ENCODE measurements at places on chromosomes 5 and 9.

GRCh38 chr5:166992874-166993722 lies 1298.3 kb upstream of the WWC1 start:
- DNase-seq: no peak

GRCh38 chr9:5453004-5453403 lies 2.7 kb downstream of the CD274 start:
- no peak for DNase-seq

- no peak for DNase-seq
Observed at GRCh38 chr9:36328798-36329411, 70.7 kb upstream of the GNE start.

GRCh38 chr5:167920589-167920988 lies 370.9 kb upstream of the WWC1 start:
- no peak for DNase-seq

DNA sequence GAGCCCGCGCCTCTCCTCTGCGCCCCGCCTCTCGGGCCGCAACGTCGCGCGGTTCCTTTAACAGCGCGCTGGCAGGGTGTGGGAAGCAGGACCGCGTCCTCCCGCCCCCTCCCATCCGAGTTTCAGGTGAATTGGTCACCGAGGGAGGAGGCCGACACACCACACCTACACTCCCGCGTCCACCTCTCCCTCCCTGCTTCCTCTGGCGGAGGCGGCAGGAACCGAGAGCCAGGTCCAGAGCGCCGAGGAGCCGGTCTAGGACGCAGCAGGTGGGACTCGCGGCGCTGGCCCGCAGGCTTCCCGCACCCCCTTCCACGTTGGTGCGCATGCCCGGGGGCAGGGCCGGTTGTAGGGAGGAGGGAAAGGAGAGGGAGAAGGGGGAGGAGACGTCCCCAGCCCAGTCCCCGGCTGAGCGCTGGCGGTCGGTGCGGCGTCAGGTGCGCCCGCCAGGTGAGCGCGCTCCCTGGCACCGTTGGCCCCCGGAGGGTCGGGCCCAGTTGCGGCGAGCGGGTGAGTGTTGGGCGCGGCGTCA lies at the start of gene OCLN:
TSS of gene OCLN (plus strand) at position 400 of the 532 bp plus-strand sequence. CDS start 11,455 bp downstream, outside the sequence.
- DNase-seq: no peak

- no peak for DNase-seq
Observed at GRCh38 chr5:175479125-175479881, 943 bp downstream of the SFXN1 start.

GRCh38 chr5:54553659-54554207 lies 36.2 kb downstream of the SNX18 start:
- DNase-seq: no peak

DNA sequence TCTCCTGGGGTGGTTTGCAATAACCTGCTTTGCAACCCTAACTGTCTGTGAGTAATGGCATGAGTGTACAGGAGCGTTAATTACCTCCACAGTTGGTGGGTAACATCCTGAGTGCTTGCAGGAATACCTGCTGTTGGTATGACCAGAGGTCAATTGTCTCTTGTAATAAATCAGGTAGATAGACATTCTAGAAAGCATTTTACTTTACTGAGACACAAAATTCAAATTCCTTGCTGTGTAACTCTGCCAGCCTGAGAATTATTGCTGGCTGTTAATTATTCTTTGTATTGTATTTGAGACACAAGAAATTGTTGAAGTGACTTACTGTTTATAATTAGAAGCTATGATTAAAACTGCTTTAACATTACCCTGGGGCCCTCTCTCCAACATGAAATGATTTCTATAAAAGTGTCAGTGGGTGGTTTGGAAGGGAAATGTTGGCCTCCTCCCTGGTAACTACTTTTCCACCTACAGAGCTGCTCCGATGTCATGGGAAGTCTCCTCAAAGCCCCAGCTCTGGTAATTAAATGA lies 150.8 kb upstream of the ADCY2 start:
- DNase-seq: no peak

GRCh38 chr5:73615085-73615484 lies 10.9 kb upstream of the ARHGEF28 start:
- DNase-seq: no peak

DNA sequence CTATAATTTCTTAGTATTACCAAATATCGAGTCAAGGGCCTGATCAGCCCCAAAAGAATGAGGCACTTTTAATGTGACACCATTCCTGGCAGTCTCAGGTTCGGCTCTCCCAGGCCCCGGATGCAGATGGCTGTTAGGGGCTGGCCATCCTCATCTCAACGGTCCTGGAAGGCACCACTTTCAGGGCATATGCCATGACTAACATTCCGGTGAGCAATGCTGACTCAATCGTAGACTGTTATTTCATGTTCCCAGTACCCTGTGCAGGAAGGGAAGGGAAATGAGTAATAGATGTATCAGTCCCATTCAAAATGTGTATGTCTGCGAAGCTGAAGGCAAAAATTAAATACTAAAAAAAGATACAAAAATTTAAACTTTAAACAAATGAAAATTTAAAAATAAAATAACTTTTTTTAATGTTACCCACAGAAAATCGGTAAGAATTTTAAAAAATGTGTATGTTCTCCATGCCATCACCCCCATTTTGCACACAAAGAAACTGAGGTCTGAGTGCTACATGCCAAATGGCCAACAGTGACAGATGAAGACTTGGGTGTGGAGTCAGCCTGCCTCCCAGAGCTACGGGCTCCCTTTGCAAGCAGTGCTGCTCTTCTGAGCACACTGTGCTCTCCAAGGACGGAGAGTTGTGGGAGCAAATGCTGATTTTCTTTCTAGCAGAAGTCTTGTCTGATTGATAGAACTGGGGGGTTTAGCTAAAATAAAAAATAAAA lies 79.0 kb downstream of the GLDC start:
- DNase-seq: peak; percentile 14

- DNase-seq: no peak
Observed at GRCh38 chr5:132101385-132101880, 27.8 kb downstream of the CSF2 start.

DNA sequence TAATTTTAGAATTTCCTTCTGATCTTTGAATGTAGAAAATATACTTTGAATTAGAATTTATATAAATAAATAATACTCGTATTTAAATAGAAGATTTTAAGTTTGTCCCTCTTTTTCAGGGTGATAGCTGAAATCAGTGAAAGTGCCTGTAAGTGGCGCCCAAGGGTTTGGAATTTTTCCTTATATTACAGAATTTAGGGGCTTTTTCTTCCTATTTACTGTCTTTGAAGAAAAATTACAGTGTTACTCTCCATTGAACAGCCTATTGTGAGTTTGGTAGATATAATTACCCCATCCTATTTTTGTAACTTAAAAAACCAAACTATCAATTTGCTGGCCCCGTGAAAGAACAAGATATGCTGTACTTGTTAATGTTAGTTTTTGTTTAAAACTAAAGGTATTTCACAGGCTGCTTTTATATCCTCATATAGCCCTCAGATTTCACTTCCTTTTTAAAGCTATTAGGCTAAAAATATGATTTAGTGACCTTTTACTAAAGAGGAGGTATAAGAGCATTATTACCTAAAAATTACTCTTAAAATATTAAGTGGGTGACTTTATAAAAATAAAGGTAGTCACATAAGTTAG lies 3.2 kb downstream of the MAP3K1 start:
- no peak for DNase-seq

DNA sequence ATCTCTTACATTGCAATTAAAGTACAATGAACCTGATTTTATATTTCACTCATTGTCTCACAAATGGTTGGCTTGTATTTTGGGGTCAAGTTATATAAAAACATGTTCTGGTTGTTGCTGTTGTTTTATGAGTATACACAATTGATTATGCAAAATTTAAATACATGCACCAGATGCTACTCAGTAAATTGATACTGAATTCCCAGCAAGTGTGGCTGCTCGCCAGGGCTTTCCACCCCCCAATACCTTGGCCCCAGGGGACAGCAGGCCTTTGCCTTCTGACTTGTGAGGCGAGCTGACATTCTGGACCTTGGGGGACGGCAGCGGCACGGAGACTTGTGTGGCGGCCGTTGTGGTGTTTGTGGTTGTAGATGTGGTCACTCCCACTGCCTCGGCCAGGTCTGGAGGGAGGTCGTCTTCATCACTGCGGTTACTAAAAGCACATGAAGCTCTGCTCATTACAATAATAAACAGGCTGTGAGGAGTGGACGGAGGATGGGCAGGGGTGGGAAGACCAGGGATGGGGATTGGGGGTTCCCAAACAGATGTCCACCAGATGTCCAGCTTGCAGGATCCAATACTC lies 27.0 kb upstream of the FRRS1L start:
- no peak for DNase-seq

- DNase-seq: no peak
Observed at GRCh38 chr5:1561402-1561929, 37.7 kb upstream of the LPCAT1 start.

- no peak for DNase-seq
Observed at GRCh38 chr9:23771746-23772384, 54.2 kb downstream of the ELAVL2 start.
